ENCODE measurements at places on chromosomes 12 and 14.

GRCh38 chr14:94139006-94139405 lies 9.6 kb upstream of the IFI27L2 start:
- DNase-seq, result no peak

GRCh38 chr14:52473557-52473956 lies 78.7 kb downstream of the TXNDC16 start:
- no peak for DNase-seq

GRCh38 chr14:58705066-58705465 lies 67.3 kb downstream of the DACT1 start:
- no peak for DNase-seq

DNA sequence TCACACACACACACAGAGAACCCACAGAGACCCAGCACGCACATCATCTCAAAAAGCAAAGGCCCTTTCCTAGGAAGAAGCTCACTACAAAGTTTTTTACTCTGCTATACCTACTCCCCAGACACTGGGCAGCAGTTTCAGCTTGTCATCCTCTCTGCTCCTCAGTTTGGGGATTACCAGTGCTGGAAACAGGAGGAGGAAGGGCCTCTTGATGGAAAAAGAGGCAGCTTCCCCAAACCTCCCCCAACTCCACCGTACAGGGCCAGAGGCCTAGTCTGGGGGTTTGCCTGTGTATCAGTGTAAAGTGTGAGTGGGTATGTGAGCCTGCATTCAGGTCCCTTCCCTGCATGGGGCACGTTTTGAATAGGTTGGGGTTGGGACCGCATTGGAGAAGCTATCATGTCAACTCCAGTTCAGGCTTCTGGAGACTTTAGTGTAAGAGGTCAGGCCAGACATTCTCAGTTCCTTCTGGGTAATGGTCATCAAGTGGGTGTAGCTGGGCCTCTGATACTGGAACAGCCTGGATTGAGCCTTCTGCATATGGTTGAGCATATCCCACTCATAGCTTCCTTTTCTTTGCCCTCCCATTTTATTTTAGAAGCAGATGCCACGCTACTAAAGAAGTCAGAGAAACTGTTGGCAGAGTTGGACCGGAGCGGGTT lies 1.2 kb downstream of the REM2 start:
- DNase-seq, result no peak

- no peak for DNase-seq
These were observed 2.2 kb upstream of the NXPH4 start for GRCh38 chr12:57214398-57214781.

- no peak for DNase-seq
These were observed 14.7 kb upstream of the MFAP5 start for GRCh38 chr12:8677362-8677761.

DNA sequence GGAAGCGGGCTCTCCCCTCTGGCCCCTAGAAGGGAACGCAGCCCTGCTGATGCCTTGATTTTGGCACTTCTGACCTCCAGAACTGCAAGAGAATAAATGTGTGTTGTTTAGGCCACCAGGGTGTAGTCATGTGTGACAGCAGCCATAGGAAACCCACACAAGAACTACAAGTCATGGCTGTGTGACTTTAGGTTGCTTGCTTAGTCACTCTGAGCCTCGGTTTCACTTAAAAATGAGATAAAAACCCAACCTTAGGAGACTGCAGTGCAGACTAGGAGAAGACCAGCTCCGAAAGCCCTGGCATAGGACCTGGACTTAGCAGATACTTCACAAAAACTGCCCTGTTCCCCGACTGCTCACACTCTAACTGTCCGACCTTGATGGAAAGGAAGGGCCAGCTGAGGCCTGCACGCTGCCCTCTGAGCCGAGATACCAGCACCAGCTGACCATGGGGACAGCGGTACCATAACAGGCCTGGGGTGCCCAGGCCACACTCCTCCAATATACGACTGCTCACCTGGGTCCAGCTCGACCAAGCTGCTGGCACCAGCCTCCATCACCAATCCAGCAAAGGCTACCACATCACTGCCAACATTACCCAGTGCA lies 53.5 kb downstream of the CCDC85C start:
- DNase-seq, result no peak

- DNase-seq, result no peak
These were observed 5.8 kb downstream of the MARK3 start for GRCh38 chr14:103391048-103391447.

DNA sequence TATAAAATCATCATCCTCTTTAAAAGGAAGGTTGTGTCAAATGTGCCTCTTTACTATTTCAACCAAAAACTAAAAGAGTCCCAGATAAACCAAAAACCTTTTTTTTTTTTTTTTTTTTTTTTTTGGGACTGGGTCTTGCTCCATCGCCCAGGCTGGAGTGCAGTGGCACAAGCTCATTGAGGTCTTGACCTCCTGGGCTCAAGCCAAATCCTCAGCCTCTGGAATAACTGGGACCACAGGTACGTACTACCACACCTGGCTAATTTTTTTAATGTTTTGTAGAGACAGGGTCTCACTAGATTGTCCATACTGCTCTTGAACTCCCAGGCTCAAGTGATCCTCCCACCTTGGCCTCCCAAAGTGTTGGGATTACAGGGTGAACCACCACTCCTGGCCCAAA lies 16.4 kb upstream of the SELPLG start:
- no peak for DNase-seq

DNA sequence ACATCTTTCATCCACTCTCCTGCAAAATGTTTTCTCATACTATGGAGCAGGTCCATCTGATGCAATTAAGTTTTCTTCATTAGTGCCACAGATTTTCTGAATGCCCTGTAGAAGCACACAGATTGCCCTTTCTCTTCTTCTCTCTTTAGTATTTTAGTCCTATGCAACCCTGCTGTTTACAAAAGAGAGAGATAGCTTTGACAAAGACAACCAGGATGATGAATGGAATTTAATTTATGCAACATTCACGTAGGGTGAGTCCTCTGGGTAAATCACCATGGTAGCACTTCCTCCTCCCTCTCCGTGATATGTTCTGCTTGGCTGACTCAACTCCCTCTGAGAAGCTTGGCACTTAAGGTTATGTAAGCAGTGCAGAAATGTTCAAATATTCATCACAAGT lies 400.9 kb upstream of the PDE3A start:
- no peak for DNase-seq

DNA sequence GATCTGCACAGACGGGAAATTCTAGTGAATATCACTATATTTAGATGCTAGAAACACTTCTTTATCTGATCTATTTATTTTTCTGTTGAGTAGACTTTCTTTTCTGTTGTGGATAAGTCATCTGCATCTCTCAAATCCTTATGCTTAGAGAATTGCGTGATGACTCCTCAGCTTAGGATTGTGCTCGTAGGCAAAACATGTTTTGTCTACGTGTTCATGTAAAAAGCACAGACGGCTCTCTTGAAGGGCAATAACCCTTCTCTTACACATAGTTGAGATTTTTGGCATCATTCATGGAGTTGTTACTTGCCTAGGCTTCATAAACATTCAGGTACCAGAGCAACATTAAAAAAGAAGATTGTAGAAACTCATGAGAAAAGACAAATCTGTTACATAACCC lies 18.6 kb downstream of the PPFIBP1 start:
- no peak for DNase-seq

GRCh38 chr12:123941624-123942237 lies 30.9 kb downstream of the CCDC92 start:
- DNase-seq, result no peak

- no peak for DNase-seq
These were observed 34.6 kb upstream of the NT5DC3 start for GRCh38 chr12:103875666-103876065.

DNA sequence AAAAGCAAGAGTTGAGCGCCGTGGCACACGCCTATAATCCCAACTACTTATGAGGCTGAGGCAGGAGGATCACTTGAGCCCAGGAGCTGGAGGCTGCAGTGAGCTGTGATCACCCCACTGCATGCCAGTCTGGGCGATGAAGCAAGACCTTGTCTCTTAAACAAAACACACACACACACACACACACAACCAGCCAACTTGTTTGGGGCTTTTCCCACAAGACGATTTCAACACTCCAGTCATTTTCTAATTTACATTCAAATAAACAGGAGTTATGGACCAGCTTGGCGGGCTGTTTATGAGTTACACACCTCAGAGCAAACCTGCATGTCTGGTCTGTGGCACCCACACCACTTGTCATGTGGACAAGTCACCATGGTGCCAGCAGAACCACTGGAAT lies 6.7 kb downstream of the GLTP start:
- no peak for DNase-seq

- DNase-seq, result no peak
These were observed 8.5 kb downstream of the CTDSP2 start for GRCh38 chr12:57837864-57838562.

- no peak for DNase-seq
These were observed 792.3 kb downstream of the TMEM121 start for GRCh38 chr14:106318700-106319099.

- no peak for DNase-seq
These were observed 48.7 kb downstream of the CCNK start for GRCh38 chr14:99529899-99530298.

DNA sequence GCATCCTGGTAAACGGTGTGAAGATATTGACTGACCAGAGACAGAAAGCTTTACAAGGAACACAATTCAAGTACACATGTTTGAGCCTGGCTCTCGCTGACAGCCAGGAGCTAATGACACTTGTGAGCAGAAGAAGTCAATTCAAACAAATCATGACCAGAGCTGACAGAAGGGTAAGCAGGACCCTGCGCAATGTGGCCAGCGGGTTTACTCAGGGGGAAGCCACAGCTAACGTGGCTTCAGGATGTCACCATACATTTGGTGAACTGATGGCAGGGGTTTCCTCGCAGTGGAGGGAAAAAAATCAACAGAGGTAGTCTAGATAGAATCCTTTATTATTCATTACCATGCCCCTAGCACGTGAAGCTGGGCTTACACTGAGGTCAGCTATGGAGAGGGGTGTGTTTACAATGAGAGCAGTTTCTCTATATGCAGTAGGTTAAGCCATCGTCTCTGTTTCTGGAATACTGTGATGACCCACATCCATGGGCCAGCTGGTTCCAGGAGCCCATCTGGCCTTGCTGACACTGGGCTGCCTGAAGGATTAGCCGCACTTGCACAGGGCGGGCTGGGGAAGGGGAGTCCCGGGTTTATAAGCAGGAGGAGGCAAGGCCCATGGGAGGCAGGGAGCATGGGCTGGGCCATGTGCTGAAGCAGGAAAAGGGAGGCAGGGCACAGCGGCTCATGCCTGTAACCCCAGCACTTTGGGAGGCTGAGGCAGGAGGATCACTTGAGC lies 198.2 kb upstream of the PRMT8 start:
- no peak for DNase-seq

- DNase-seq, result no peak
These were observed 60.4 kb upstream of the SINHCAF start for GRCh38 chr12:31386364-31386777.

All from omental fat pad (tissue), 4 donors.